ENCODE measurements at places on chromosomes 13 and 19. TPM values are rescaled to one million over a fixed set of nuclear protein-coding genes. Genes with fewer than 3 reads are reported as not detected.

The HS6ST3 gene
- total RNA-seq, result not detected

The TUBB4A gene
- 7.0 TPM for total RNA-seq

The GPR42 gene
- not detected for total RNA-seq

The TMEM59L gene
- 6.3 TPM for total RNA-seq

The INSL3 gene
- not detected for total RNA-seq

The KRTDAP gene
- not detected for total RNA-seq

The PTPRH gene
- total RNA-seq, result 3.7 TPM

The IGFL3 gene
- 0.25 TPM for total RNA-seq

The ICAM3 gene
- total RNA-seq, result 7.8 TPM

The SLC39A3 gene
- 30.9 TPM for total RNA-seq

The IGSF23 gene
- total RNA-seq, result 0.53 TPM

The KCNK6 gene
- total RNA-seq, result 4.0 TPM

The MISP3 gene
- 3.9 TPM for total RNA-seq

The FAM216B gene
- total RNA-seq, result not detected

The VSTM2B gene
- not detected for total RNA-seq

The ZNF730 gene
- total RNA-seq, result not detected

The ZNF135 gene
- not detected for total RNA-seq

The BST2 gene
- total RNA-seq, result 0.12 TPM

The NCR1 gene
- total RNA-seq, result not detected

The LGALS14 gene
- total RNA-seq, result not detected

The SELENOV gene
- total RNA-seq, result not detected
